ENCODE measurements at places on chromosomes 12 and 14.

- DNase-seq = no peak
Measured at GRCh38 chr12:11832093-11832492, 182.6 kb downstream of the ETV6 start.

DNA sequence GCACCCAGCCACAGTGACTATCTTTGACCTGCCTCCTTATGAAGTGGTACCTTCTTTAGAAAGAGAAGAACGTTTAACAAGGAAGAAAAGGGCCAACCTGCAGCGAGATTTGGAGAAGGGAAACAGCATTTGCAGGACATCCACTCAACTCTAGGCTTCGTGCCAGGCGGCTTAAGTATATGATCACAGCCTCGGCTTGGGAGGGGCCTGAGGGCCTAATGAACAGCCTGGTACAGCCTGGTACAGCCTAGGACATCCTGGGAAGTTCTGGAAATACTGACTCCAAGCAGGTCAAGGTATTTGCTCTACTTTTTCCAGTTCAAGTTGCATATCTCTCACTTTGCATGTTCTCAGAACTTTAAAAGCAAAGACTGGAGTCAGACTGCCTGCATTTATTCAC is 16.1 kb downstream of the HCAR2 start:
- DNase-seq = no peak

GRCh38 chr14:63383776-63384367 is 65.1 kb upstream of the GPHB5 start:
- DNase-seq = no peak

DNA sequence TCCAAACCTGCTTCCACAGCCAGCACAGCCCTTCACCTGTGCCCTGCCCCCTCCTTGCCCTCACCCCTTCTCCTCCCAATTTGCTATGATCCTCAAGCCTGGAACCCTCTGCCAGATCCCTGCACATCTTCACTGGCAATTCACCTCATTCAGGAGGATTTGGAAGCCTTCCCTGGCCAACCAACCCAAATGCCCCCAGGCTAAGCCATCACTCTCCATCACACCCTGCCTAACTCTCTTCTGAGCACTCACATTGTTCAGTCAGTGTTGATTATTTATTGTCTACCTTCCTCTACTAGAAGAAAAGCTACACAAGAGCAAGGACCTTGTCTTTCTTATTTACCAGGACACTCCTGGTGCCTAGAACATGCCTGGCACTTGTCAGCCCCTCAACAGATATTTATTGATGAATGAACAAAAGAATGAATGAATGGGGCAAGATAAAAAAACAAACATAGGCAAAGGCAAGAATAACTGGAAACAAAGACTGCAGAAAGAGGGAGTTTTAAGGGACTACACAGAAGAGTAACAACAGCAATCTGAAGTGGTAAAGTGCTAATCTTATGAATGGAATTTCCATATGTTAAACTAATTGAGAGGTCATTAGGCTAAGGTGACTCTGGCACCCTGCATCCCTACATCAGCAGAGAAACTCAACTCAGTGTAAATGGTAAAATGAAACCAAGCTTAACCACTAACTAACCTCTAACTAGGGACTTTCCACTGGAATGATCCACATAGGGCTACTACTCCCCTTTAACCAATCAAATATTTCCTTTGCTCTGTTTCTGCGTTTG is 33.4 kb downstream of the TMTC1 start:
- DNase-seq = no peak

GRCh38 chr12:115823635-115824034 is 453.9 kb downstream of the MED13L start:
- DNase-seq = no peak

DNA sequence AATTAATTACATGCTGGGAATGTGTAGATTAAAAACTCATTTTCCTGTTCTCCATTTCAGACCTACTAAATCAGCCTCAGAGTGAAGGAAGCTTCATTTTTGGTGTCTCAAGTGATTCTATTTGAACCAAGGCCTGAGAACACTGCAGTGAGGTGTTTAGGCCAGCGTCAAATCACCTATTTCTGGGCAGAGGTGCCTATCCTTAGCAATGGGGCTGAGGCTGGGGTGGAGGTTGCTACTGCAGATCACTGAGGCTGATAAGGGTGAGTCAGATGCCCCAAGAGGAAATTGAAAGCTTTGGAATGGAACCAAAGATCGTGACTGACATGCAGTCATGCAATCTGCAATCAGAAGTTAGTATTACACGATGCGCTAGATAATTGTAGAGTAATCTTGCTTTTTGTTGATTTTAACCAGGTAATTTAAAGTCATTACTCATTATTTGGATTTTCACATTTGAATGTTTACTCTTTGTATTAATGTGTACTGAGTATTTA is 4.4 kb downstream of the TXNRD1 start:
- DNase-seq = peak; percentile 72

- DNase-seq = no peak
Measured at GRCh38 chr12:25979563-25979962, 21.1 kb downstream of the RASSF8 start.

GRCh38 chr14:91108941-91109611 is 4.8 kb upstream of the DGLUCY start:
- peak; percentile 76 for DNase-seq

- no peak for DNase-seq
Measured at GRCh38 chr12:6866920-6867412, 365 bp upstream of the TPI1 start.

DNA sequence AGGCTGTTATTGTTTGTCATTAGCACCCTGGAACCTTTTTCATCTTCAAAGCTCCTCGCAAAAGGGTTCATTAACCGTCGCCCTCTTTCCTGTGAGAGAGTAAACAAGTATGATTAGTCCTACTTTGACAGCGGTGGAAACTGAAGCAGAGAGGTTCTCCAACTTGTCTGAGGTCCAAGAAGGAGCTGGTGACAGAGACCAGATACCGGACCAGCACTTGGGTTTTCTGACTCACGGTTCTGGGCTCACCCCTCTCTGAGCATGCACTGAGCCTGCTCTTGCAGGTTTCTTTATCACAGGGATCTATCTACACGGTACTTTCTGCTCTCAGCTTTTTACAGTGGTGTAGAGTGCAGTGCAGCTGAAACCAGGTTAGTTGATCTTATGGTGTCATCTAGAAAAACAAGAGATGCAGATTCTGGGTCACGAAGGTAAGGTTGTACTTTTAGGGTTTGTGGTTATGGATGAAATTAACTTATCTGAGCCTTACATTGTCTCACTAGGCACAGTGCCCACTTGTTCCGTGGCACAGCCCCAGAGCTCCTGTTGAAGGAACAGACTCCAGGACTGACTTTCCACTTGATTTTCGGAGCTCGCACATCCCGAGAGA is 62.1 kb downstream of the PPP2R5C start:
- peak; percentile 73 for DNase-seq

DNA sequence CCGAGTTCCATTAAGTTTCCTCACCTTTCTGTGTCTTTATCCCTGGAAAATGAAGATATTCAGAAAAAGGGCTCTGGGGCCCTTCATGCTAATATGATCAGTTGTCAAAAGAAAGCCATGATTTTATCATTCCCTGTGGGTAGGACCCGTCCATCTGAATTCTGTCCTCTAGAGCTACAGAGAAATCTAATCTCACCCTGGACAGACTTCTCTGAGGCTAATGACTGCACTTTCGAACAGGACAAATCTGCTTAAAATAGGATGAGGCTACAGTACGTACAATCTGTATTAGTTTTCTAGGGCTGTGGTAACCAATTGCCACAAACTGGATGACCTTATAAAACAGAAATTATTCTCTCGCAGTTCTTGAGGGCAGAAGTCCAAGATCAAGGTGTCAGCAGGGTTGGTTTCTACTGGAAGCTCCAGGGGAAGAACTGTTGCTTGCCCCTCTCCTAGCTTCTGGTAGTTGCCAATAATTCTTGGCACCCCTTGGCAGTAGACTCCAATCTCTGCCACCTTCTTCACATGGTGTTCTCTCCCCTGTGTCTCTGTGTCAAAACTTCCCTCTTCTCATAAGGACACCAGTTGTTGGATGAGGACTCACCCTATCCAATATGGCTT is 1.3 kb downstream of the AK7 start:
- DNase-seq = no peak

DNA sequence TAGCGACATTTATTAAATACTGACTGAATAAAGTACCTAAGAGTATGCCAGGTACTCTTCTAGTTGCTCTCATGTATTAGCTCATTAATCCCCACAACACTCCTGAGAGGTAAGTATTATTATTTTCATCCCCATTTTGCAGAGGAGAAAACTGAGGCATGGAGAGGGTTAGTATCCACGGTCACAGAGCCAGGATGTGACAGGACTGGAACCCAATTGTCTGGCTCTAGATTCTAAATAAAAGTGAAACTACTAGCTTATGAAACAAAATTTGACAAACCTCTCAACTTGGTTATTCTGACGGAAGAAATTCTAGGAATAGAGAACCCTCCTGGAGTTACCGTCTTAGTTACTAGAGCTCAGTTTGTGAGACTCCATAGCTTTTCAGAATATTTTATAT is 112.2 kb downstream of the CHST11 start:
- DNase-seq = no peak

GRCh38 chr12:100058482-100059029 is 73.8 kb upstream of the ANKS1B start:
- DNase-seq = no peak

DNA sequence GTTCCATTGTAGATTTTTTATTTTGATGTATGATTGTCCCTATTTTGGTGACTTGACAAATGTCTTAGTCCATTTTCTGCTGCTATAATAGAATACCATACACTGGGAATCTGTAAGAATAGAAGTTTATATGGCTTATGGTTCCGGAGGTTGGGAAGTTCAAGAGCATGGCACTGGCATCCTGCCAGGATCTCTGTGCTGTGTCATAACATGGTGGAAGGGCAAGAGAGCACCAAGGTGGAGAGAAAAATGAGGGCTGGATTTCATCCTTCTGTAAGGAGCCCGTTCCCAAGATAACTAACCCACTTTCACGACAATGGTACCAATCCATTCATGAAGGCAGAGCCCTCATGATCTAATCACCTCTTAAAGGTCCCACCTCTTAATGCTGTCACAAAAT is 176.7 kb downstream of the TMEM132D start:
- no peak for DNase-seq

DNA sequence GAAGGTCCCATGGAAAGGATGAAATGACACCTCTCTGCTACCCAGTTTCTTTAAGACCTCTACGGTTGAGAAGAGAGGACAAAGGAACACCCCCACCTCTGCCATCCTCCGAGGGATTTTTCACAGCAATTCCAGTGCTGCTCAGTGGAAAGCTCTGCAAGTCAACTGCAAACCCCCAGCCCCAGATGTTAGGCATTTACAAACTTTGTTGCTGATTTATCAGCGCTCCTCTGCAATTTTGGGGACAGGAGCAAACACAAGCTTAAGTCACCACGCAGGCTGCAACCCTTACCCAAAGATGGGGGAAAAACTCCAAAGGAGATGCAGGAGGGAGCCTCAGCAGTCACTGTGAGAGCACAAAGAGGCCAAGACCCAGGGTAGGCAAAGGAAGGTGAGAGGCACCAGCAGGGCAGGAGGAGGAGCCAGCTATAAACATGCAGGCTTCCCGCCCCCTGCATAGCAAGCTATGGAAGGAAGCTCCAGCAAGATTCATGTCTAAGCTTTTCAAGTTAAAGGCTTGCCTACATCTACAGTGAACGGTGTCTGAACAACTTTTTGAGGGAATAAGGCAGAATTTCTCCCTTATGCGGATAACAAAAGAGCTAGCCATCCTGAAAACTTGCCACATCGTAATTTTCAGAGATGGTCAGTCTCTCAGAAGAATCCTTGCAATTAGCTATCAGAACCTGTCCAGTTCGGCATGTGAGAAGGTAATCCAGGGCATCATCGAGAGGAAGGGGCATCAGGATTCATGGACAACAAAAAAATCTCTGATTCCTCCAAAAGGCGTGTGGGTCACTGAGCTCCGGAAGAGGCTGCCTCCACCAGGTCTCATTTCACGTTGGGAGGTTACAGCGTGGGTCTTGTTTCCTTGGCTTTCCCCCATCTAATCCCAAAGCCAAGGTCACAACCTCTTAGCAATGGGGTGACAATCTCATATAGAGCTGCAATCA is 3.9 kb downstream of the CTDSP2 start:
- DNase-seq = peak; percentile 60
